ENCODE measurements at places on chromosomes 1 and 21.

DNA sequence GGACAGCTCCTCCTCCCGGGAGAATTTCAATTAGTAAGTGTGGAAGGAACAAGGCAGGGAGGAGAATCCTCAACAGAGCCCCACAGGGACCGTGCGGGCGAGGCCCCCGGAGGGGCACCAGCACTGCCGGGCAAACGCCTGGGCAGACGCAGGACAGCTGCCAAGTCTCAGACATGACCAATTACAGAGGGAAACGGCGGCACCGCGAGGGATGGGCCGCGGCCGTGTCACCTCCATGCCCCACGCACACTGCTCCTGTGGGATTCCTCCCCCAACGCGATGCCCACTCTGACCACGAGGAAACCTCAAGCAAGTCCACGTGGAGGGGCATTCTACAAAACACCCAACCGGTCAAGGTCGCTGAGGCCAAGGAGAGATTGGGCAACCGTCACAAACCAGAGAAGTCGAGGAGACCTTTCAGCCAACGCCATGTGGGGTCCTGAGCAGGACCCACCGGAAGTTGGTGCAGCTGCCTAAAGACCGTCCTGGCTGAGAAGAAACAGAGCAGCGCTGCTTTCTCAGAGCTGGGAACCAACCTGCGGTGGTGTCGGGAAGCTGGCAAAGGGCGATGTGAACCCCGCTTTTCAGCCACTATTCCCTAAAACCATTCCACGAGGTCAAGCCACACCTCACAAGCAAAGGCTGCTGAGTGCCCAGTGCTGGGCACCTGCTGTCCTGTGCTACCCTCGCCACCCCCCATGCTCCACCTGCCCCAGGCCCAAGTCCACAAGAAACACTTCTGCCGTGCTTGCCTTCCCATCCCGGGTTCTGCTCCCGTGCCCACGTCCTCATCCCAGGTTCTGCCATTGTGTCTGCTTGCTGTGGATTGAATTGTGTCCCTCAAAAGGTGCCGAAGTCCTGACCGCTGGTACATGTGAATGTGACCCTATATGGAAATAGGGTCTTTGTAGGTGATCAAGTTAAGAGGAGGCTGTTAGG, 1.4 kb upstream of the KRTAP10-4 start:
- no peak for DNase-seq

GRCh38 chr1:170660281-170660713, 3.6 kb upstream of the PRRX1 start:
- DNase-seq, result no peak

- no peak for DNase-seq
Measured at GRCh38 chr21:33032434-33033047, 6.8 kb downstream of the OLIG2 start.

DNA sequence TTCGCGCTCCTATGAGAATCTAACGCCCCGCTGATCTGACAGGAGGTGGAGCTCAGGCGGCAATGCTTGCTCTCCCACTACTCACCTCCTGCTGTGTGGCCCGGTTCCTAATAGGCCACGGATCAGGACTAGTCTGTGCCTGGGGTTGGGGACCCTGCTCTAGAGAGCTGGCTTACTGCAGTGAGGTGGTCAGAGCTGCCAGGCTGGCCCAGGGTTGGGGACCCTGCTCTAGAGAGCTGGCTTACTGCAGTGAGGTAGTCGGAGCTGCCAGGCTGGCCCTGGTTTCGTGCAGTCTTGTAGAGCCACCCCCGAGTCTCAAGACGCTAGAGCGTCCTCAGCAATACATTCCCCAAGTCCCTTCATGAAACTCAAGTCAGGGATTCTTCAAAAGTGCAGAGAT, 27.5 kb downstream of the SLC37A1 start:
- DNase-seq, result no peak

GRCh38 chr1:63255153-63255552, 67.2 kb upstream of the FOXD3 start:
- no peak for DNase-seq

GRCh38 chr1:245419461-245419978, 264.7 kb downstream of the KIF26B start:
- no peak for DNase-seq

GRCh38 chr1:34603594-34603993, 151.3 kb upstream of the GJB5 start:
- DNase-seq, result no peak

- DNase-seq, result no peak
Measured at GRCh38 chr1:16155537-16156410, at the start of gene EPHA2. EPHA2 (minus strand) TSS chr1:16156069; CDS start chr1:16155932, 137 bp downstream.

- no peak for DNase-seq
Measured at GRCh38 chr1:1022302-1023009, 2.5 kb downstream of the AGRN start.

- no peak for DNase-seq
Measured at GRCh38 chr1:170155055-170155454, 9.3 kb downstream of the NTMT2 start.

- no peak for DNase-seq
Measured at GRCh38 chr1:117051224-117052064, 8.7 kb upstream of the TTF2 start.

GRCh38 chr21:44985441-44986401, 45.9 kb downstream of the SLX9 start:
- DNase-seq, result no peak

- DNase-seq, result no peak
Measured at GRCh38 chr1:96973605-96974004, 252.0 kb downstream of the PTBP2 start.

GRCh38 chr1:51488372-51489050, 30.6 kb downstream of the EPS15 start:
- no peak for DNase-seq

DNA sequence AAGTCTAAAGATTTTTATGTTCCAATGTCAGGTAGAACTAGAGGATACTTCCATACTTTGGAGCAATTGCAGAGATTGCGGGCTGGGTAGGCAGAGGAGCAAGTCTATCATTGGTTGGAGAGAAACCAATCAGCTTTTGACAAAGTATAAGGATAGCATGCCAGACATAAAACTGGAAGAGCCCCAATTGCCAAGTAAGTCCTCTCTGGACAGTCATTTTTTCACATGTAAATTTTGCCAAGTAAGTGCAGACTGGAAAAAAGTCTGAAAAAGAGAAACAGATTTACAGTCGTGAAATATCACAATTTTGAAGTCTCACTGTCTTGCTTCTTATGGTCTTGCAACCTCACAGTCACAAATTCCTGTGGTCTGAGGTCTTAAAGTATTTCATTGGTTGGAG, 131.4 kb upstream of the C21orf91 start:
- no peak for DNase-seq

- no peak for DNase-seq
Measured at GRCh38 chr1:204046346-204046745, 26.6 kb upstream of the SOX13 start.

DNA sequence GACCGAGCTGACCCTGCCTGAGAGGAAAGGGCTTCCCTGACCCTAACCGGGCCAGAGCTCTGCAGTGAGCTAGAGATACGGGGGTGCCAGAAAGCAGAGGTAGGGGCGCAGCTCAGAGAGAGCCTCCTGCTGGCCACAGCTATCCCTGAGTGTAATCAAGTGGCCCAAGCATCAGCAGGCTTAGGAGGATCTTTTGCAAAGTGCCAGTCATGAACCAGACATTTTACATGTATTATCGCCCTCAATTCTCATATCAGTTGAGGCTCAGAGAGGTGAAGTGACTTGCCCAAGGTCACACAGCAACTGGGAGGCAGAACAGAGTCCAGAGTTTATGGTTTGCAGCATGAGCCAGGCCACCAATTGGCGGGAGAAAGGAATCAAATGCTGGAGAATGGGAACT, 7.0 kb upstream of the ID3 start:
- DNase-seq, result no peak

All from T follicular helper cell (primary cell).